ENCODE measurements at places on chromosomes 2 and 18.

DNA sequence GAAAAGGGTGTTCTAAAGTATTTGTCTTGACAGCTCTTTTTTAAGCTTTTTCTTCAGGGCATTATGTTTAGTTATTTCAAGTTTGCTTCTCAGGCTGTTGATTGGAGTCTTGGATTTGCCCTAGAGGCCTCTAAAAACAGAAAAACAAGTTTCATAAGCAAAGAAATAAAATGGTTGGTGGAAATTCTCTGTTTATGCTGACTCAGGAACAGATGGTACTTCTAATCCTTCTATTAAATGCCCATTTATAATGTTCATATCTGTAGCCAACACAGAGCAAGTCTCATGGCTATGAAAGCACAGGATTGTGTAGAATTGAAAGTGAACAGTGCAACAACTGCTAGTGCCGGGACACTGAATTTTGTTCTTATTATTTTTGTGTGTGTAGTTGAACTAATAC lies 60.4 kb downstream of the KCNJ3 start:
- DNase-seq = no peak

DNA sequence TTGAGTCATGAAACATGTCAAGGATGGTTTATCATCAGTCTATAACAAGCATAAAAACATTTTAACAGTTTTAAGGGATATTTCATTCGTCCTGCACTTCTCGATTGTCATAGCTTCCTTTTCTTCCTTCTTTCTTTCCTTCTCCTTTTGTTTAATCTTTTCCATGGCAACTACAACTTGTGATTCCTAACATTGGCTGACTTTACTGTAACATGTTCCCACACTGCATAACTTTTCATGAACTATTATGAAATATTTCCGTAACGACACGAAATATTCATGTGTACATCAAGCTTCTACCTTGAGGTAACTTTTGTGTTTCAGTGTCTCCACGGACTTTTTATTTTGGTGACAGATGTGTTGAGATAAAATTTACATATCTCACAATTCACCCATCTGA lies 134.4 kb downstream of the ACTR3 start:
- no peak for DNase-seq

DNA sequence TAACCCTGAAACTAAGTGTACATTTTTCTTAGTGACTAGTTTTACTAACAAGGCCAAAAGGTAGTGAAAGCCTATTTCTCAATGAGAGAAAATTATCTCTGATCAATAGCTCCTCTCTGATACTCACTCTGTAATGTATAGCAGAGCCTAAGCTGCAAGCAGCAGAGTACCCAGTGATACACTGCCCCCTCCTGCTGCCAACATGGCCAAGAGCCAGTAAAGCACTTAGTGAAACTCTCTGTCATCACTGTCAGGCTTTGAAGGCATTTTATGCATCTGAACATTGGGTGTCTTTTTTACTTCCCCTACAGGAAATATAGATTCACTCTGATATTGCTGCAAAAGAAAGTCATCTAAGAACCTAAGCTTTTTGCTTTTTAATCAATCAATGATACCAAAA lies 784.1 kb upstream of the CDH7 start:
- DNase-seq = no peak

GRCh38 chr18:42914476-42914875 lies 201.0 kb downstream of the RIT2 start:
- no peak for DNase-seq

DNA sequence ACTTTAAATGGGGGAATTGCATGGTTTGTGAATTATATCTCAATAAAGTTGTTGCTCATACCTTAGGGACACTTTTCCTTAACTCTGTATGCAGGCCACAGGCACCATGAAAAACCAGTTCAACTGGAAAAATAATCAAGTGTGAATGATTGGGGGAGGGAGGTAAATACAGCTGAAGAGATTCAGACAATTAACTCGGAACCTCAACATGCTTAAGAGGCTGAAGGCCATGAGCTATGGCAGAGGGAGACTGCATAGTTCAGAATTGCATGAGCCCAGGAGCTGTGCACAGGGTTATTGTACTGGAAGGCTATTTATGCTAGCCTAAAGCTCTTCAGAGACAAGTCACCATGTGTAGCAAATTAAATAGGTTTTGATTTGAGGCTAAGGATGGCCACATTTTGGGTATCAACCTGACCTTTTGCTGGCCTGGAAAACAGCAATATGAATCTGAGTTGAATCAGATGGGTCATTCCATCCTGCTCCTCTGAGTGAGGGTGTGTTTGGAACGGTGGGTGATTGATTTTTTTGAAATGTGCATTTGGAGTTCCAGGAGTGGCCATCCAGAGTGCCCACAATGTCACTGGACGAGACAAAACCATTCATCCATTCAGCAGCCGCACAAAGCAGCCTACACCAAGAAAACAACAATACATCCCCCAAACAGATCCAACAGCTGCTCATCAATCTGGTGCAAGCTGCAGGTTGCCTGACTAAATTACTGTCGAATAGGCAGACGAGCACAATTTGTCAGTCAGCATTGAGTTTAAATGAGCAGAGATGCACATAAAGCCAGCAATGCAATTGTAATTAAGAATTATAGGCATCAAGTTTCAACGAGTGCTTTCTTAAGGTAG lies 42.5 kb downstream of the HRH4 start:
- DNase-seq = no peak

- DNase-seq = no peak
These were observed 184.5 kb upstream of the VRK2 start for GRCh38 chr2:57862153-57862552.

- no peak for DNase-seq
These were observed 109.1 kb downstream of the FIGN start for GRCh38 chr2:163626639-163627109.

GRCh38 chr18:78672862-78673446 lies 306.7 kb upstream of the SALL3 start:
- DNase-seq = no peak

- DNase-seq = no peak
These were observed 113.4 kb downstream of the GBX2 start for GRCh38 chr2:236054621-236055305.

GRCh38 chr2:50069454-50069853 lies 915.1 kb upstream of the FSHR start:
- DNase-seq = no peak

DNA sequence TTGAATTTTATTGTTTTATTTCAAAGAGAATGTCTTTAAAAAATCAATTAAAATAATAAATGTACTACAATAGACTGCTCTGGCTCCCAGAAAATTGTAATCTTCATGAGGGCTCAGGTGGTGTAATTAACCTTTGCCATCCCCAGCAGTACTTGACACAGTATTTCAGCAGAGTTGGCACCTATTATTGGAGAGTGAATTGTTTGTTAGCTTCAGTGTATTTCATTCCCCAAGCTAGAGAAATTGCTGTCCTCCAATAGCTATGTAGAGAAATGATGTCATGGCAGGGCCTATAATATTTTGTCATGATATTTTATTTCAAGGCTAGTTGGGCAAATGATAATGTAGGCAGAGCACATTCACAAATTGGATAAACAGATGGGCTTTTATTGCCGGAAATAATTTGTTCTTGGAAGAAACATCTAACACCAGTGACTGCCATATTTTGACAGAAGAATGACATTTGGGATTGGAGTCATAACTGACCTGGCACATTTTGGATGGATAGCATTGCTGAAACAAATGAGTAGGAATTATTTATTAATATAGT lies 712.0 kb upstream of the NXPH2 start:
- no peak for DNase-seq

DNA sequence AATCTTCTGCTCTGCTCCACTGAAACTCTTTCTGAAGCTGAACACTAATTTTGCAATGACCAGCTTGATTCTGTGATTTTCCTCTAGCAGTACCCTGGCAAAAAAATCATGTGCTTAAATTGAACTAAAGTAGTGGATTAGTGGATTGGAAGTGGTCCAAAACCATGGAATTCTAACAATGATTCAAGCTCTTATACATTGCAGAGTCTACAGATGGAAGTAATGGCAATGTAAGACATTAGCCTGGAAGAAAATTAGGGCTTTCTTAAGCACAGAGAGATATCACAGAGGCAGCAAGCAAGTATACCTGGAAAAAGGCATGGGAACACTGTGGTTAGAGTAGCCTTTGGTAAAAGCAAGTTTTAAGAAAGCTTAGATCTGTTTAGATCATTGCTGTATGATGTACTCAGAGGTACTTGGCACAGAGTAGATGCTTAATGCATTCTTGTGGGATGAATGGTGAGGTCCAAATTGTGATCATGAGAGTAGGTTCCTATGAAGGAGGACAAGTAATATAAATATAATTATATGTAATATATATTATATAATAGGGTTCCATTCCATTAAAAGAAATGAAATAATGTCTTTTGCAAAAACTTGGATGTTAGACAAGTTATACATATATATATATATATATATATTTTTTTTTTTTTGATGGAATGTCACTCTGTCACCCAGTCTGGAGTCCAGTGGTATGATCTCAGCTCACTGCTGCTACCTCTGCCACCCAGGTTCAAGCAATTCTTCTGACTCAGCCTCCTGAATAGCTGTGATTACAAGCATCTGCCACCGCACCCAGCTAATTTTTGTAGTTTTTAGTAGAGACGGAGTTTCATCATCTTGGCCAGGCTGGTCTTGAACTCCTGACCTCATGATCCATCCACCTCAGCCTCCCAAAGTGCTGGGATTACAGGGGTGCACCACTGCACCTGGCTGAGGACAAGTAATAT lies 172.2 kb upstream of the SCN7A start:
- DNase-seq = no peak

DNA sequence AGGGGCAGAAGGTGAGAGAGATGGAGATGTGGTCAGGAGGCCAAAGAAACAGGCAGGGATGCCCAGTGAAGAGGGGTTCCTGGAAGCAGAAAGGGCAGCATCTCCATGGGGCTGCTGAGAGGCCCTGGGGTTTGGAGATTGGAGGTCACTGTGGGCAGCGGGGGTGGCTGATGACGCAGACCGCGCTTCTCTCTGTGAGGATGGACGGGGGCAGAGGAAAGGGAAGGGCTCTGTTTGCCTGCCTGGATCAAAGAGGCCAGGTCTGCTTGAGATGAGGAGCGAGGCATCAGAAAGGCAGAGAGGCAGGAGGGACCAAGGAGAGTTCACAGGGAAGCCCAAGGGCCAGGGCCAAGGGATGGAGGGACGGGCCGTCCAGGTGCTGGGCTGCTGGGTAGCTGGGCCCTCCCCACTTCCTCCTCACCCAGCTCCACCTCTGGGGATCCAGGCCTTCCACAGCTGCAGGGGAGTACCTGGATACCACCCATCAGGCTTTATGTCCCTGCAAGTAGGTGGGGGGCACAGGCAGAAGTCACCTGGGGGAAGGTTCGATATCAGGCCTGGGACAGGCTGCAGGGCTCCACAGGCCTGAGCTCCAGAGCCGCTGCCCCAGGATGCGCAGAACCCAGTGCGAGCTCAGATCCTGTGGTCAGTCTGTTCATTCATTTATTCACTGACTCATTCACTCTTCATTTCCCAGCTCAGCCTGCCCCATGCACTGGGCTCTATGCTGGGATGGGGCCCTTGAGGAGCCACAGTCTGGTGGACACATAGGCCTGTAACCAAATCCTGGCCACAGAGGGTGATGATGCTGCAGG lies 30.6 kb downstream of the ADRA2B start:
- DNase-seq = no peak

GRCh38 chr2:64168756-64169155 lies 24.5 kb upstream of the PELI1 start:
- no peak for DNase-seq

DNA sequence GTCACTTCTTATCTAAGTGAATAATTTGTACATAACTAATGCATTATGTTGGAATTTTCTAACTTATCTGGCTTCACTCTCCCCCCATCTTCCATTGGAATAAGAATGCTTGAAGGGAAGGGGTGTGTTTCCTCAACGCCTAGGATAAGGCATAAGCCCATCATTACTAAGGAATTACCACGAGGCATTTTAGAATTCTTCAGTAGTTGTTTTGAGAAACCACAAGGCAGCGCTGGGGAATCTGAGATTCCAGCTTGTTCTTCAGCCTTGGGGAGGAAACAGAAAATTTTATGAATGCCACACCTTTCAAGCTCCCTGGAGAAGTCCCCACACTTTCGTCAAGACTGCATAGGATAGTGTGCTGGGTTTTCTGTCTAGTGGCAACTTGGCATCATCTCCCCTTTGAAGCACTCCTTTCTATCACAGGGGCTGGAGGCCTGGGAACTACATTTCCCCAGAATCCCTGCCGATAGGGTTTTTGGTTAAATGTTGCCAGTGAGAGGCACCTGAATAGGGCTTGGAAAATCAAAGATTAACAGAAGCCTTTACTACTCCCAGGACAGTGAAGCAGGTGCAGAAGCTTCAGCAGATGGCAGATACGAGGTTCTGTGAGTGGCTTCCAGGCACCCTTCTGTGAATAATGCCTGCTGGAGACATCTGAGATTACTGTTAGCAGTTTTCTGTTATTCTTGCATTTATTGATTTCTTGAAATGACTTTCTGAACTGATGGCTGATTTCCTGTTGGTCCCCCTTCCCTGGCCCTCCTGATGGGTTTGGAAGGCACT lies 192.7 kb upstream of the REV1 start:
- DNase-seq = no peak

DNA sequence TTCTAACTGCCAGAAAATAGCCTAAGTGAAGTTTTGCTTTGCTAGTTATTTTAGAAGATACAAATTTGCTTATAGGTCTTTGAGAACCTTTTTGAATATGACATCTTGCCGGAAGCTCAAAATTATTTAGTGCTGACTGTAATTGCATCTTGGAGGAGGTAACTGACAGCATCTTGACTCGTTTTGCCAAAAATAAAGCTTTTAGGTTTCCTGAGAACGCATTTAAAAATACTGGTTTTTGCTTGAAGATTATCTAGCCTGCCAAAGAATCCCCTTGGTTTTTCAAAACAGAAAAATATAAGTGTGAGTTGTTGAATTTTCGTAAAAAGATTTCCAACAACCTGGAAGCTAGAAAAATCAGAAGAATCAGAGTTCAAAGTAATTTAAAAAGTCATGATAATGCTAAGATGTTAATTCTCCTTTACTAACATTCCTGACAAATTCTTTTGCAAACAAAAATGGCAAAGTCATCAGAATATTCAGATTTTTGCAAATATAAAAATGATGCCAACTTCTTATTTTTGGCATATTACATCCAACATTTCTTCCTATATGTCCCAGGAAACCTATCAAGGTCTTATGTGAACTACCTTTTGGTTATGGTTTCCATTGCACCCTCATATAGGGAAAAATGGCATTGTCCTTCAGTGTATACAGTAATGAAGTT lies 178.0 kb upstream of the SLC8A1 start:
- no peak for DNase-seq

DNA sequence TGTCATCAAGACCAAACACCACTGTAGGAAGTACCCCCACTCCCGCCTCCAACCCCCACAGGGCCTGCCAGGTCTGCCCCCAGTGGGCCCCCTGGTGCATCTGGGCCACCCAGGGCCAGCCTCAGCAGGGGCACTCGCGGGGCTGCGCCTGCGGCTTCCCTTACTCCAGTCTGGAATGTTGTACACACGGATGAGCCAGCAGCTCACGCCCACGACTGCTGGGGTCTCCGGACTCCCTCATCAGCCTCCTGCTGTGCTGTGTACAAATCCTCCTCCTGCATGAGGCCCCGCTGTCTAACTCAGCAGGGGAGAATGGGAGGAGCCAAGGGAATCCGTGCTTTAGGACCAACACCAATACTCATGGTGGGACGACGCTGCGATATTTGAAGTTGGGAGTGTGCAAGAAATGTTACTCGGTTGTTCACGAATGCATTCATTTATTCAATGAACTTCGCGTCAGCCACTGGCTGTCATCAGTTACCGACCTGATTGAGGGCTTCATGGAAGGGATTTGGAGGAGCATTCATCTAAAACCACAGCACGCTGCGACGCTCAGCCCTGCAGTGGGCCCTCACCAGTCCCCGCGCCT lies 654 bp upstream of the ASB1 start:
- DNase-seq = no peak
